ENCODE measurements at places on chromosomes 5 and 9.

DNA sequence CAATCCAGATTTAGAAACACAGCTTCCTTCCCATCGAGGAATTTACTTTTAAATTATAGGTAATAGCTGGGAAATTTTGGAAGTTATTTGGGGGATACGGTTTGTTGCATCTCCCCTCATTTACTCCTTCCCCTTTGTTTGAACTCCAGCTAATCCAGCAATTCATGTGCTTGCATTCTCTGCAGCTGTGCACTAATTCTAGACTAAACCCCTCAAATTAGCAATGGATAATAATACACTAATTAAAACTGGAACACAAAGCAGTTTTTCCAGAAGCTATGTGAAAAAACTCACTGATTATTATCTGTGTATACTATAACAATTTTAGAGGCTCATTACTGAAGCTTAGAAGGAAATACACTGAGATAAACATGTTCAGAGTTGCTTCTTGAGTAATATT, 751.2 kb upstream of the ZNF608 start:
- no peak for DNase-seq

DNA sequence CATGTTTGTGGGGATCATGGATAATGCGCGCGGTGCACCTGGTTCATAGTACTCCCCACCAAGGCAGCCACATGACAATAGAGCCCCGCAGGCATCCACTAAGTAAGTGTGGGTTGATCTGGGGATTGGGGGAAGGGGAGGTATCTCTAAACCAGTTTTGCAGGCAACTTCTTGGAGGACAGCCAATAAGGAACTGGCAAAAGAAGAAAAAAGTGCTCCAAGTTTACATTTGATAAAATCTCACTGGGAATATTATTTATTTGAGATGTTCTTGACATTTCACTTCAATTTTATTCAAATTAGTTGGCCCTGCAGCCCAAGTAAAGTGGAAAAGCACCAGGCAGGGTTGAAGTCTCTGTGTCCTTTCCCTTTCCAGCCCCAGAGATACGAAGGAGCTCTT, 8.5 kb downstream of the FBP1 start:
- no peak for DNase-seq

- no peak for DNase-seq
Observed at GRCh38 chr5:59259237-59259636, 634.3 kb downstream of the PDE4D start.

GRCh38 chr9:117704597-117704996, 394 bp downstream of the TLR4 start:
- no peak for DNase-seq

GRCh38 chr5:172635038-172635437, 6.0 kb upstream of the NEURL1B start:
- DNase-seq: no peak

DNA sequence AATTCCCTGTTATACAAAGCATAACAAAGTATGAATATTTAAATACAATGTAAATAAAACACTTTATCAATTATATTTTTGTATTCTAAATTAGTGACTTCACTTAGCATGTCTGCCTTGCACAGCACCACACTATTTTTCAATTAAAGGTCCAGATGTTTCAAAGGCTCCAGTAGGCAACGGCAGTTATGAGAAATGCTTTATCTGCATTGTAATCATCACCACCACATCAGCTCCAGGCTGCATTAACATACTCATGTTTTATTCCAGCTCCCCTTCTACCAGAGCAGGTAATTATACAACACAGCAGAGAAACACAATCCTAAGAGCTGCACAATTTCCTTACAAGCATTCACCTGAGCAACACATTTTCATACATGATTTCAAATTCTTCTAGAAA, 102.8 kb downstream of the MAPKAP1 start:
- DNase-seq: no peak
